ENCODE measurements at places on chromosomes 4 and X. TPM values are rescaled to one million over a fixed set of nuclear protein-coding genes. Genes with fewer than 3 reads are reported as not detected.
A peak's percentile ranks its signal among the peaks of the same experiment; 100 is the strongest.

AVPR2 gene
- 0.98 TPM for total RNA-seq

PPP4R3C gene
- total RNA-seq = not detected

VSIG1 gene
- 0.57 TPM for total RNA-seq

DDIT4L gene
- total RNA-seq = 1.3 TPM

TLR7 gene
- 3.5 TPM for total RNA-seq

MAGEA2B gene
- not detected for total RNA-seq

NLGN4X gene
- 1.4 TPM for total RNA-seq

RAB41 gene
- total RNA-seq = not detected

ARR3 gene
- total RNA-seq = not detected

TBC1D8B gene
- total RNA-seq = 20.2 TPM

SHROOM4 gene
- 28.0 TPM for total RNA-seq

ZNF630 gene
- 6.7 TPM for total RNA-seq

CXCL5 gene
- 52.8 TPM for total RNA-seq

C4orf54 gene
- 0.03 TPM for total RNA-seq

ETDA gene
- not detected for total RNA-seq

NKX3-2 gene
- not detected for total RNA-seq

GRCh38 chr4:82293304-82293703 is 80.5 kb downstream of the HNRNPD start:
- DNase-seq = no peak

DNA sequence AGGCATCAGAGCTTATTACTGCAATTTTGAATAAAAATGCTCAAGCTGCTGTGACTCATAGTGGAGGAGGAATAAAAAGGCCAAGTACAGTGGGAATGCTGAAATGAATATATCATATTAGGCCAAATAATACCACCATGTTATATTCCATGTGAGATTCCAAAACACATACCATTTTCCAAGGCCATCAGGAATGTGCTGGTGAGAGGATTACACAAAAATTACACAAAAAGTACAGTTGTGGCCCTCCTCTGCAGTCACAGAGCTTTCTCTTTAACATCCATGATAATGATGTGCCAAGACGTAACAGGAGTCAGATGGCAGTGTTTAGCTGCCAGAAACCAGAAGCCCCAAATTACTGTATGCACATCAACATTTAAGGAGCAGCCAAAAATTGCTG is 153.5 kb downstream of the PCDH18 start:
- DNase-seq = peak; percentile 49

GRCh38 chr4:27024805-27025204 is 164.2 kb downstream of the STIM2 start:
- DNase-seq = peak; percentile 70

- DNase-seq = peak; percentile 87
Observed at GRCh38 chrX:115330498-115331168, 41.1 kb downstream of the LUZP4 start.

- no peak for DNase-seq
Observed at GRCh38 chr4:98482847-98483806, 175.3 kb downstream of the TSPAN5 start.

DNA sequence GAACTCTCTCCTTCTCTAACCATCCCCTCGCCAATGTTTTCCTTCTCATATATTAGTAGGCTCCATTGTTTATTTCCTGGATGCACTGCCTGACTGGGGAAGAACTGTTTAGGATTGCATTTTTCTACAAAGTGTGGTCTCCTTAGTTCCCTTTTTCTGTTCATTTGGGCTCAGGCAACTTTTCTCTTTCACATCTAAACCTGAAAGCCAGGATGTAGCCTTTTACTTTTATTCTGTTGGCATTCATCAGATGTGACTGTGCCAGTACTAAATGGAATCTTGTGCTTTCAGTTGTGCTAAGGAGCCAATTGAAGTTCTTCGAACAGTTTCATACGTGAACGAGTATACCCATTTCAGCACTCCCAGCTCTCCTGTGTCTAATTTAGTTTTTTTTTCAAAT is 59.8 kb downstream of the DDIT4L start:
- no peak for DNase-seq

DNA sequence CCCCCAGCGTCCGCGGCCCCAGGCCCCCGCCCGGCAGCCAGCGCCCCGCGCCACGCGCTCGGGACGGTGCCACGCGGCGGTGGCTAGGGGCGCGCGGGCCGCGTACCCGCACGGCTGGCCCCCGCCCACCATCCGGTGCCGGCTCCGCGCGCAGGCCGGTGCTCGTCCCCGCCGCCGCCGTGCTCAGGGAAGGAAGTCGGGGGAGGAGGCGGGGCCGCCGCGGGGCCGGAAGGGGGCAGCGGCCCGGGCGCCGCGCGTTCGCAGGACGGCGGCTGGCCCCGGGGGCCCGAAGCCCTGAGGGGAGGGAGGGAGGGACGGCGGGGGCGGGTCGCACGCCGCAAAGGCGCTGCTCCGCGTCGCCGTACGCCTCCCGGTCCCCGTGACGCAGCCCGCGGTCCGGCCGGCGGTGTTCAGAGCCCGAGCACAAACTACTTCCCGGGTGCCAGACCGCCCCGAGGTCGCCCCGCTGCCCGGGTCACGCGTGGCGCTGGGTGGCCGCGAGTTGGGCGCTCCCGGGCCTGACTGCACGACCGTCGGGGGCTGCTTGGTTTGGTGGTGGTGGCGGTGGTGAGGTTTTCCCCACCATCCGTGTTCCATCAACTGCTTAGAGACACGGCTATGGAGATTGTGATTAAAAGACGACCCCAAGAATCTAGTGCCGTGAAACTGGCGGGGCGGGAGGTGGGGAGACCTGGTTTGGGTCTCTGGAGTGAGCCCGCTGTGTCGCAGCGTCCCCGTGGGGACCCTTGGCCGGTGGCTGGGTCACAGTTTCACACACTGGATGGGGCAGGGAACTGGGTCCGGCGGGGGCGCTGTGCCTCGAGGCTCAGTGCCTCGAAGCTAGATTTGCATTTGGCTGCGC is at the start of gene DCTD:
Gene DCTD, minus strand, starts transcription at position 205 of the 862 bp plus-strand sequence. CDS start 1,818 bp downstream, outside the sequence.
- peak; percentile 78 for DNase-seq

GRCh38 chr4:26530099-26530498 is 39.8 kb upstream of the CCKAR start:
- DNase-seq = no peak

- no peak for DNase-seq
Observed at GRCh38 chr4:28505064-28505463, 1644.4 kb downstream of the STIM2 start.

GRCh38 chrX:66602381-66602938 is 36.4 kb downstream of the EDA2R start:
- DNase-seq = no peak

DNA sequence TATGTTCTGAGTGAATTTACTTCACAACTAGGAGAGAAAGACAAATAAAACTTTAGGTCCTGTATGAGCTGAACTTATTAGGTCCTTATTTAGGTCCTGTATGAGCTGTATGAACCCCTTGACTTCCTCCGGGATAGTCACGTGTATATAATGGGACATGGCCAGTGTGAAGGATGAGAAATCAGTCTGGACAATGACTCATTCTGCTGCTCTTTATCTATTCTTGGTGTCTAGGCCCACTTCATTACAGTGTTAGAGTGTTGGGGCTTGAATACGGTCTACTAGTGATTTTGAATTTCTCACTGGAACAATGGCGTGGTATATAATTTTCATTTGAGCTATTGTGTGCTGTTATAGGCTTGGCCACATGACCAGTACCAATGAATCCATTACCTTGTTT is 21.9 kb downstream of the STK26 start:
- DNase-seq = no peak

DNA sequence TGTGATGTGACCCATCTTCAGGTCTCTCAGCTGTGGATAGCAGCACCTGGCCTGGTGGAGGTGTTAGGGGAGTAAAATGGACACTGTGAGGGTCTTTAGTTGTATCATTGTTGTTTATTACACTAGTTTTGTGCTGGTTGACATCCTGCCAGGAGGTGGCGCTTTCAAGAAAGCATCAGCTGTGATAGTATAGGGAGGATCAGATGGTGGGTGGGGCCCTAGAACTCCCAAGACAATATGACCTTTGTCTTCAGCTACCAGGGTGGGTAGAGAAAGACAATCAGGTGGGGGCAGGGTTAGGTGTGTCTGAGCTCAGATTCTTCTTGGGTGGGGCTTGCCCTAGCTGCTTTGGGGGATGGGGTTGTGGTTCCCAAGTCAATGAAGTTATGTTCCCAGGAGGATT is 162.8 kb downstream of the PPP1R2C start:
- no peak for DNase-seq

DNA sequence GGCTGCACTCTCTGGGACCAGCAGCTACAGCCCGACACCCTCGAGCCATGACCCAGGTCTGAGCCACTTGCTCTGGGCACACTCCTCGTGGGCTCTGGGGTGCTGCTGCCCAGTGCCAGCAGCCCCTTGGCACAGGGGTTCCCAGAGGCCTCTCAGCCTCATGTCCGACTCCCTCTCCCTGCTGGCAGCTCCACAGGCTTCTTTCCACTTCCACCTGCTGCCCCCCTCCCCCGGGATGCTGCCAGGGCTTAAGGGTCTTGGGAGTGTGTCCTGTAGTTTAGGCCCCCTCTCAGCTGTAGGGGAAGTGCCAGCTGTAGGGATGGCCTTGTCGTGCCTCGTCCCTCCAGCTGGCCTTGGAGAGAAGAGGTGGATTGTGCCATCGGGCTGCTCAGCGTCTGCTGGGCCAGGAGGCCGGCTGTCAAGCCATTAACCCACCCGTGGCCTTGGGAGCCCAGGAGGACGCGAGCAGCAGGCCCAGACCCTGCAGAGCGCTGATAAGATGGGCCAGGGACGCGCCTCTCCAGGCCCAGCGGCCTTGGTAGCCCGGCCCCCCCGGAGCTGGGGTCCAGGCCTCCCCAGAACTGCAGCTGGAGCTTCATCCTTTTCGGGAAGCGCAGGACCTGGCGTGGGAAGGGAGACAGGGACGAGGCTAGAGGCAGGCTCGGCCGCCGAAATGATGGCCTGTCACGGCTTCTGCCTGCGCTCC is 1.0 kb upstream of the USP27X start:
- no peak for DNase-seq

GRCh38 chrX:101759000-101759399 is 99.3 kb upstream of the ARMCX2 start:
- DNase-seq = peak; percentile 51

GRCh38 chrX:72100824-72101351 is 30.8 kb downstream of the RTL5 start:
- no peak for DNase-seq

DNA sequence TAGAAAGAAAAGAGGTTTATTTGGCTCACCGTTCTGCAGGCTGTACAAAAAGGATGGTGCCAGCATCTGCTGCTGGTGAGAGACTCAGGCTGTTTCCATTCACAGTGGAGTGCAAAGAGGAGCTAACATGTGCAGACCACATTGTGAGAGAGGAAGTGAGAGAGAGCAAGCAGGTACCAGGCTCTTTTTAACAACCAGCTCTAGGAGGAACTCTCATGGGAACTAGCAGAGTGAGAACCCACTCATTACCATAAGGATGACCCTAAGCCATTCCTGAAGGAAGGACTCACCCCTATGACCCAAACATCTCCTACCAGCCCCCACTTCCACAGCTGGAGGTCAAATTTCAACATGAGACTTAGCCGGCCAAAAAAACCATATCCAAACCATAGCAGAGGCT is 158.6 kb upstream of the ADGRL3 start:
- DNase-seq = no peak

GRCh38 chr4:116913451-116913850 is 171.9 kb downstream of the TRAM1L1 start:
- DNase-seq = no peak

- DNase-seq = peak; percentile 23
Observed at GRCh38 chr4:123352240-123352945, 44.2 kb upstream of the SPRY1 start.

DNA sequence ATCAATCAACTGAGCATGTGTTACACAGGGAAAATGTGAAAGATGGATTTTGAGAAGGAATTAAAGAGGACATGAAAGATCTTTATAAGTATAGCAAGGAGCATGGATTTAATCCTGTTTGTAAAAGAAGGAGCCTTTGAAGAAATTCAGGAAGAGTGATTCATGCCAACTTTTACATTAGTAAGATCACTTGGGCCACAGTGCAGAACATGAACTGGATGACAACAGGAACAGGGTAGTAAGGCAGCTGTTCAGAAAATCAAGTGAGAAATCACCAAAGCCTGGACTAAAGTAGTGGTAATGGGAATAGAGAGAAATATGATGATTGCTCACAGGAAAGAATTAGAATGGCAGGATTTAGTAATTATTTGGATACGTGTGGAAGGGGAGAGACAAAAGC is 265.7 kb upstream of the PCDH7 start:
- no peak for DNase-seq

- no peak for DNase-seq
Observed at GRCh38 chrX:129813662-129814368, 29.9 kb downstream of the ZDHHC9 start.

- no peak for DNase-seq
Observed at GRCh38 chrX:80817002-80817401, 7.3 kb upstream of the BRWD3 start.

DNA sequence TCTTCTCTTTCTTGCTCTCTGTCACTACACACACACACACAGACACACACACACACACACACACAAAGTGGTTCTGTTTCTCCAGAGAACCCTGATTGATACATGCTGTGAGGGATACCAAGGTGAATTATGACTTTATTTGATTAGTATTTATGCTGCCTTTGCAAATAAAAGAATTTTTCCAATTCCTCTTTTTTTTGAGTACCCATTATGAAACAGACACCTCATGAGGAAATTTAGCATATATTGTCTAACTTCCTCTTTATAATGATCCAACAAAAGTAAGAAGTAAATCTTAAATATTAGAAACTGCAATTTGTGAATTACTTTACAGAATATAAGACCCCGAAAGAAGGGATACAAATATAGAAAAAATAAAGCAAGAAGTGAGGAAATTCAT is 14.3 kb upstream of the RAB28 start:
- DNase-seq = no peak

DNA sequence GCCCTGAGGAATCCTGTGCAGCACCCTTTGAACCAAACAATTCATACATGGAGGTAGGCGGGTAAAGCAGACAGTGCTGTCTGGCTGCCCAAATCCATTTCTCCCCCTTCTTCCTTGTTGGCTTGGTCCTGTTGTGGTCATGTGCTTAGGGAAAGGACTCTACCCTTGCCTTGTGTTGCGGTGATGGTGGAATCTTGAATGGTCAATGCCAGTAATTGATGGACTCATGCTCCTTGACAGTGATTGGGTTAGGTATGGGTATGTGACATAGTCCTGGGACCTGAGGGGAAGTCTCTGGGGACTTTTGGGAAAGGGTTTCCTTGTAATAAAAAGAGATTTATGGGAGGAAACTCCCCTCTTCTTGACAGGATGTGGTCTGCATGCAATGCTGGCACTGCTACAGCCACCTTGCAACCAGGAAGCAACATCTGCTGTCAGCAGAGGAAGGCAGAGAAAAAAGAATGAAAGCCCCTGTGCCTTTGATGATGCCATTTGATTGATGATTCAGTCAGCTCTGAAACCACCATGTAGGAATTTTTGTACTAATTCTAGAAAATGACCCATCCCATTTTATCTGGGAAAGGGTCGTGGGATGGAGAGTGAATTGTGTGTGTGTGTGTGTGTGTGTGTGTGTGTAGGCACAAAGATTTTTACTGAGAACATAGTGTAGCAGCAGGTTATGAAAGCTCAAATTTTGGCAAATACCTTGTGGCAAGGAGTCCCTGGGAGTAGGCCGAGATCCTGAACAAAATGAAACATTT is 30.0 kb upstream of the HUWE1 start:
- peak; percentile 11 for DNase-seq

Data from lung (tissue), 17 donors.